ENCODE measurements at places on chromosomes 7 and 10. TPM values are rescaled to one million over a fixed set of nuclear protein-coding genes. Genes with fewer than 3 reads are reported as not detected.

LGI1 gene
- total RNA-seq, result not detected

BLOC1S2 gene
- total RNA-seq, result 88.8 TPM

TSPAN33 gene
- 0.17 TPM for total RNA-seq

MBL2 gene
- total RNA-seq, result not detected

ETV1 gene
- total RNA-seq, result 26.4 TPM
